Chondrocyte (in vitro differentiated cells): ENCODE measurements at places on chromosomes 11 and 22. TPM values are rescaled to one million over a fixed set of nuclear protein-coding genes. Genes with fewer than 3 reads are reported as not detected.

DNA sequence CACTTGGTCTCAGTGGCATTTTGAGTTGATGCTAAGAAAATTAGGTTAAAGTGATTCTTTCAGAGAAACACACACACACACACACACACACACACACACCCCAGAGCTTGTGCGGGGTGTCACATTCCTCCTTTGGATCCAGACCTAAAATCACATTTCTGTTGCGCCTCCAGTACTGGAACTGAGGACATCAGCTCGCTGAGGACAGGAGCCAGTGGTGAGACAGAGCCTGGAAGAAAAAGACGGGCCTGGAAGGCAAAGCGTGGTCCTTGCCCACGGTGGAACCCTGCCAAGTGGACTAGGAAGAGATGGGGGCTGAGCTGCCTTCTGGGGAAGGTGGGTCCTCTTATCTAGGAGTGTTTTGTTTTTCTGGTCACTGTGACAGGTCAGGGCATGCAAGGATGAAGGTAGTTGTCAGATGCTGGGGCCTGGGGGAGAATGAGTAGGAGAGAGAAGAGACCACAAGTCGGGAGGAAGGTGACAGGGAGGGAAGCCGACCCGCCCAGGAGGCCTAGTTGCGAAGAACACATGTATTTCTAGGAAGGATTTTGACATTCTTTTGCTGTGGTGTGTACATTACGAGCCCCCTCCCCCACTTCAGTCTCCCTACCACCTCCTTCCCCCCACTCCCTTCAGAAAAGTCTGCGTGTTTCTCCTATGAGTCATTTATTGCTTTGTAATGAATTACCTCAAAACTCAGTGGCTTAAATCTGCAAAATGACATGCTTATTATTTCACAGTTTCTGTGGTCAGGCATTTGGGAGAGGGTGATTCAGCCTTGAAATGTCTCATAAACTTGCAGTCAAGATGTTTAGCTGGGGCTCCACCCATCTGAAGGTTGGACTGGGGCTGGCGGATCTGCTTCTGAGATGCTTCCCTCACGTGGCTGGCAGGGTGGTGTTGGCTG, 4.8 kb upstream of the ELFN2 start:
- DNase-seq = no peak

DNA sequence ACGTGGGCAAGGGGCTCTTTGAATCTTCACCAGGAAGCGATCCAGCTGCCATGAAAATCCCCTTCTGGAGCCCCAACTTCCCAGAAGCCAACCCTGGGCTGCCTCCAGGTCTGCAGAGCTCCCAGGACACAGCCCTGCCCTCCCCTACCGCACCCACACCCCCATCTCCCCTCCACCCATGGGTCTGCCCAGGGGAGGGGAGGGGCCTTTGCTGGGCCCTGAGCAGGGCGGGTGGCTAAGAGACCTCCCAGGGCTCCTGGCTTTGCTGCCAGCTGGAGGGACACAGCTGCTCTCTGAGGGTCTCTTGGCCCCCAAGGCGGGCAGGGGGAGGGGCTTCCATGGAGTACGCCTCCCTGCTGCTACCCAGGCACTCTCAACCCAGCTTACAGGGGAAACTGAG, 64.1 kb downstream of the WNT7B start:
- no peak for DNase-seq

GRCh38 chr22:32476281-32477195, 1.9 kb downstream of the FBXO7 start:
- DNase-seq = no peak

DNA sequence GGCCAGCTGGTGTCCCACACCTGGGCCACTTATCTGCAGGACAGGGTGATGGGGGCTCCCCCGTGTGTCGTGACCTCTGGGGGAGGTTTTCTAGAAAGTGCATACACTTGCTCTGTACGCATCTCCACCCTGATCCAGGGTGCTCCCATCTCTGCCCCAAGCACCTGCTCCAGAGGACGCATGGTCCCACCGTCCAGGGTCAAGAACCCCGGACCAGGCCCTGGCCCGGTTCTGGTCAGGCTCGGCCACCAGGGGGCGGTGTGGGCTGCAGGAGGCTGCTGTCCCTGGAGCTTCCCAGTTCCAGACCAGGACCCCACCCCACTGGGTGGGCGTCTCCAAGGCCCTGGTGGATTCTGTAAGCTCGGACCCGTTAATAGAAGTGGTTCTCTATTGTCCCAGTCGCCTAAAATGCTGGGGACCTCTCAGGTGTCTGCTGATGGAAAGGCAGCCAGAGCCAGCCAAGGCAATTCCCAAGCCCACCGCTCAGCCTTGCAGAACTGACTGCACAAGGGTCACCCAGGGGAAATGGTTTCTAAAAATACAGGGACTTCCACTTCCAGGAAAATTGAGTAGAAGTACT, 34.7 kb upstream of the SEPTIN5 start:
- DNase-seq = peak; percentile 81

- DNase-seq = no peak
Observed at GRCh38 chr11:115168229-115168671, 336.0 kb downstream of the CADM1 start.

- DNase-seq = peak; percentile 61
Observed at GRCh38 chr22:16965560-16965959, 42.5 kb downstream of the GAB4 start.

- DNase-seq = no peak
Observed at GRCh38 chr22:39690881-39691605, 120.5 kb downstream of the CACNA1I start.

GRCh38 chr11:108973402-108974162, 308.7 kb downstream of the DDX10 start:
- no peak for DNase-seq

DNA sequence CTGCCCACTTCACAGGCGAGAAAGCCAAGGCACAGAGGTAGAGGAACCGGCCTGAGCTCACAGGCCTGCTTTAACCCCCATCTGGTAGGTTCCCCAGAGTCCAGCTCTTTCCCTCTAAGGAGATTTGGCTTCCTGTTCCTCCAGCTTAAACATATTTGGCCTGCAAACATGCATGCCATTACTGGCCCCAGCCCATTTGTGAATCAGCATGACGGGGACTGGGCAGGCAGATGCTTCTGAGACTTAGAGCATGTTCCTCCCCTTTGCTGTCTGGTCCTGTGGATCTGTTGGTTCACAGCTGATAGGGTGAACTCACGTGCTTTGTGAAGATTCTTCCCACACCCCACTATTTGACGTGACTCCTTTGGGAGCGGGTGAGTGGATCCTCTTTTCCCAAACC, 12.6 kb downstream of the CHST1 start:
- DNase-seq = no peak

DNA sequence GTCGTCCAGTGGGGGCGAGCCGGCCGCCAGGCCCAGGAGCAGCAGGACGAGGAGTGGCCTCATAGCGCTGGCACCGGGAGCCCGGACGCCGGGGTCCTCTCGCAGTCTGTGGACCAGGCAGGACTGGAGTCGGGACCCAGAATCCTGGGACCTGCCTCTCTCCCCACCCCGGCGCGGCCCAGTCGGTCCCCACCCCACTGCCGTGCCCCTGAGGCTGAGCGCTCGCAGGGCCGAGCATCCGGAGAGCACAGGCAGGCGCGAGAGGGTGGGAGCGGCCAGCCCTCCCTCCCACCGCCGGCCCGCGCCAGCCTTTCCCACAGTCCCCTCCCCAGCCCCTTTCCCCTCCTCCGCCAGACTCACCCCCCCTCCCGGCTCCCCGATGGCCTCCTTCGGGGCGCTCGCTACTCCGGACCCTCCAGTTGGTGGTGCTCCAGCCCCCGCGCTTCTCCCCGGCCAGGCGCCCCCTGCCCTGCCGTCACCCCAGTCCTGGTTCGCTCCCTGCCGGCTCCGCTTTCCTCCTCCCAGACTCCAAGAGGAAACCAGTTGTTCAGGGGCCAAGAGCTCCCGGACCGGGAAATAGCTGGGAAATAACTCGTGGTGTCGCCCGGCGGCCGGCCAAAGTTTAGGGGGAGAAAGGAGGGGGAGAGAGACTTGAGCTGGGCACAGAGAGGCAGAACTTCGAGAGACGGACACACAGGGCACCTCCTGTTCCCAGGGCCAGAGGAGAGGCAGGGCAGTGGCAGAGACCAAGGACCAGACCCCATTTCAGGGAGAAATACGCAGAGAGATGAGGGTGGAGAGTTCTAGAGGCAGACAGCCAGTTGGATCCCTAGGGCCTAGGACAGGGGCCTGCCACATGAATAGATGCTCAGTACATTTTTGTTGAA, at the start of gene C1QTNF5:
Gene C1QTNF5 (minus strand): TSS at position 549 of the 887 bp plus-strand sequence. CDS start 486 bp downstream, at position 63.
- DNase-seq = peak; percentile 84

The LRP4 gene
- 7.0 to 14.8 TPM (median 7.1 TPM) in 3 replicates for total RNA-seq

The TSSK2 gene
- total RNA-seq = not detected in 3 replicates

The BIRC3 gene
- total RNA-seq = 0.27 to 0.72 TPM (median 0.40 TPM) in 3 replicates

The OR5A1 gene
- not detected in 3 replicates for total RNA-seq

The CHRM4 gene
- 0.38 to 0.42 TPM in 2 of 3 replicates, not detected in the other for total RNA-seq

The WNT11 gene
- total RNA-seq = 20.7 to 69.4 TPM (median 24.5 TPM) in 3 replicates

The NPTXR gene
- total RNA-seq = 23.4 to 37.5 TPM (median 35.0 TPM) in 3 replicates
